ENCODE measurements at places on chromosomes 16 and 17. TPM values are rescaled to one million over a fixed set of nuclear protein-coding genes. Genes with fewer than 3 reads are reported as not detected.

The CALB2 gene
- total RNA-seq, result not detected

DNA sequence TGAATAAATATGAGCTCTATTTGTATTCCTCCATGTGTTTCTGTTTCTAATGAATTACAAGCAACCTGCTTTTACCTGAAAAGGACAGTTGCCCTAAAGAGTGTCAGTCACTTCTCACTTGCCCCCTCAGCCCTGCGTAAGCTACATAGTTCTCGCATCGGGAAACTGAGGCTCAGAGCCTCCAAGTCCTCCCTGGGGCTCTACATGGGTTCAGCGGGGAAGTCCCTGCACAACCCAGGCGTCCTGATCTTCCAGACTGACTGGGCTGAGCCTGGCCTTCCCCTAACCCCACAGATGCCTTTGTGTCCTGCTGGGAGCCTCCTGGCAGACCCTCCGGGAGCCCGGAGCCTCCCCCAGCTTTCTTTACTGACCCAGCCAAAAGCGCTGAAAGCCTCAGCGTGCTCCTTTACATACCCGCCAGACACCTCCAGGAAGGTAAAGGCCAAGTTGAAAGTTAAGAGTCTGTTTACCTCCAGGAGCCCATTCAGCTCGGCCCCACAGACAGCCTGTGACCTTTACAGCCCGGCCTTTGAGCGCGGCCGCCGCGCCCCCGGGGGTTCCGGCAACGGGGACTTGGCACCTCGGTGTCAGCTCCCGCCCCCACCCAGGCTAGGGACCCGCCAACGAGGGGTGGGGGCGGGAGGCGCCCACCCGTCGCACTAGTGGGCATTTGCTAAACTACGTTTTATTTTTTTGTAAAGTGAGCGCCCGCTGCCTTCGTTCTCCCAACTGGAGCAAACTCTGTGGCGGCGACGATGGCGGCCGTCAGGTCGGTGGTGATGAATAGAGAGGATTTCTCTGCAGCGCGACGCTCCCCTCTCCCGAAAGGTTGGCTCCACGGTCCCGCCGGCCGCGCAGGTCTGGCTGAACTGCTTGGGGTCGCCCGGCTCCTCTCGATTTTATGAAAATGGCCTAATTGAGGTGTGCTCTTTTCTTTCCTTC lies 4.4 kb upstream of the HOXB13 start:
- DNase-seq, result no peak

- peak; percentile 54 for DNase-seq
Observed at GRCh38 chr17:19487024-19487600, 46.5 kb upstream of the SLC47A1 start.

GRCh38 chr17:72115781-72116525 lies 4.9 kb upstream of the SOX9 start:
- DNase-seq, result no peak

GRCh38 chr16:11726008-11726407 lies 16.6 kb downstream of the TXNDC11 start:
- DNase-seq, result no peak

DNA sequence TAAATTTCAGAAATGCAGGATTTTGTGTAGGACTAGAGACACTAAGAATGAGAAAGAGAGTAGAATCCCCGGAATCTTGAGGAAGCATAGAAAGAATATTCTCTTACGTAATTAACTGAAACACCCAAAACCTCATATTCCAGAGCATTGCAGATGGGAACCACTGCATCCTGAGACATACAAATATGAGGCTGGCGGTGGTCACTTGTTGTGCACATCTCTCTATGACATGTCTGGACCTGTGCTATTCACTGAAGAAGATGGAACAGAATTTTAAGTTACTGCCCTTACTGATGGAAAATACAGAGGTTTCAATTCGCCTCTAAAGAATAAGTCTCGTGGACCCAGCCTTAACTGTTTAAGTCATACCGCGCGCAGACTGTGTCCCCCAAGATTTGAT lies 806 bp downstream of the RAD51C start:
- DNase-seq, result no peak

DNA sequence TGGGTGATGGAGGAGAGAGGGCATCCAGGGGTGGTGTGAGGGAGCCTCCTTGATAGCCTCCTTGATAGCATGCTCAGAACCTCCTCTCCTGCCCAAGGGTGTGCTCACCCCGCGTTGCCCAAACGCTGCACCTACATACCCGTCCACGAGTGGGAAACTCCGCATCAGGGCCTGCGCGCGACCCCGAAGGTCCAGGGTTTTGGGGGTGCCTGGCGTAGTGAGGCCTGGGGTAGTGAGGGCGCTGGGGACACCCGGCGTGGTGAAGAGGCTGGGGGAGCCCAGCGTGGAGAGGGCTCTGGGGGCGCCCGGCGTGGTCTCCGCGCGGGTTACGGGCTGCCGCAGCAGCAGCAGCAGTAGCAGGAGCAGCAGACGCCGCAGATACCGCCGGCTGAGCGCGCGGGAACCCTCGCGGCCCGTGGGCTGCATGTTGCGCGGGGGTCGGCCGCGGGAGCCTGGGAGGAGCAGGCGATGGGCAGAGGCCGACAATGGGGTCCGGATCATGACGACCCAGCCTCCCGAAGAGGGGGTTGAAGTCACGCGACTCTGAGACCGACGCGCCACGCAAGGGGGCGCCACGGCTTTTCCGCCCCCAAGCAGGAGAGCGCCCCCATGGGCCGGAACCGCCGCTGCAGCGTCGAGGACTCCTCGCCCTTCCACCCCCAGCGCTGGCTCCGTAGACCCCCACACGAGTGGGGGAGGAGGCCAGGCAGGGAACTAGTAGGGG lies at the start of gene DPEP3:
DPEP3 (minus strand) TSS at position 545 of the 724 bp plus-strand sequence; CDS start at position 426, 119 bp downstream.
- no peak for DNase-seq

- no peak for DNase-seq
Observed at GRCh38 chr16:81148277-81148676, 52.1 kb upstream of the GCSH start.

The DHRS7C gene
- not detected for total RNA-seq

GRCh38 chr17:79622776-79623175 lies 11.9 kb upstream of the RBFOX3 start:
- no peak for DNase-seq

- DNase-seq, result peak; percentile 23
Observed at GRCh38 chr17:39238311-39238972, 12.7 kb upstream of the STAC2 start.

DNA sequence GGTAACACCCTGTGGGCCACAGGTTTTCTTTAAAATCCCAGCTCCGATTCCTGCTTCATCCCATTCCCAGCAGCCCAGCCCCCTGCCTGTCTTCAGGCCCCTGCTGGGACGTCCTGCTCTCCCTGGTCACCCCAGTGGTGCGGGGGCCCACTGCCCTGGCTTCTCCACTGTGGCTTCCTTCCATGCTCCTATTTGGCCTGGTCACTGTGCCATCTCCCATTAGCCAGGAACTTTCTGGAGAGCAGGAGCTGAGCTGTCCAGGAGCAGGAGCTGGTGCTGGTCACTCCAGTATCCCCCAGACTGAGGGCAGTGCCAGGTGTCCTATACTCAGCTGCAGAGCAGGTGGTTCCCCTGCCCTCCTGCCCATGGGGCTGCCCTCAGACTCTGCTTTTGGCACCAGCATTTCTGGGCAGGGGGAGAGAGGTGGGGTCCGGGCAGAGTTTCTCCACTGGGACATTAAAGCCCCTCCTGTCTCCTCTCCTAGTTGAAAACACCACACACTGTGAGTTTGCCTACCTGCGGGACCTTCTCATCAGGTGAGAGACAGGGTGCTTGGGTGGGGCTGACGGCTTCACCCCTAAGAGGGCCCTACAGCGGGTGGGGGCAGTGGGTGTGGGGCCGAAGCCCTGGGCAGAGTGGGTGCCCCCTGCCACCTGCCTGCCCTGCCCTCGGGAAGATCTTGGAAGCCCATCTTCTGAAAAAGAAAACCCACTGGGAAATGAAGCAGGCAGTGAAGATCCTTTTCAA lies 356.2 kb downstream of the SEC14L1 start:
- DNase-seq, result no peak

DNA sequence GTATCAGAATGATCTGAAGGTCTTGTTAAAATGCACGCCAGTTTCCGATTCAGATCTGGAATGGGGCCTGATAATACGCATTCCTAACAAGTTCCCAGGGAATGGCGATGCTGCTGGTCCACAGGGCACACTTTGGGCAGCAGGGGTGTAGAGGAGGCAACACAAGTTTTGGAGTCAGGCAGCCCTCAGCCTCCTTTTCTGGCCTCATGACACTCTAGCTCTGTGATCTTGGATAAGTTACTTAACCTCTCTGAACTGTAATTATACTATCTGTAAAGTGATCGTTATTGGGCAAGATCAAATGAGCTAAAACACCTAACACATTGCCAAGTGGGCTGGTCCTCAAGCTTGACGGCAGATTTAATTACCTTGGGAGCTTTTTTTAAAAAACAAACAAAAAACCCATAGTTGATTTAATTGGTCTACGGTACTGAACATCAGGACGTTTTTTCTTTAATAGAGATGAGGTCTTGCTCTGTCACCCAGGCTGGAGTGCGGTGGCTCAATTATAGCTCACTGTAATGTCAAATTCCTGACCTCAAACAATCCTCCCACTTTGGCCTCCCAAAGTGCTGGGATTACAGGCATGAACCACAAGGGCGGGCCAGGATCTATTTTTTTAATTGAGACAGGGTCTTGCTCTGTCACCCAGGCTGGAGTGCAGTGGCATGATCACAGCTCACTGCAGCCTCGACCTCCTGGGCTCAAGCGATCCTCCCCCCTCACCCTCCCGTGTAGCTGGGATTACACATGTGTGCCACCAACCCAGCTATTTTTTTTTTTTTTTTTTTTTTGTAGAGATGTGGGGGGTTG lies 10.0 kb upstream of the MRPS23 start:
- no peak for DNase-seq

Measured in SJCRH30 (cell line).